Stomach (tissue), 19 donors: ENCODE measurements at places on chromosomes 7 and 10.
A peak's percentile ranks its signal among the peaks of the same experiment; 100 is the strongest.

DNA sequence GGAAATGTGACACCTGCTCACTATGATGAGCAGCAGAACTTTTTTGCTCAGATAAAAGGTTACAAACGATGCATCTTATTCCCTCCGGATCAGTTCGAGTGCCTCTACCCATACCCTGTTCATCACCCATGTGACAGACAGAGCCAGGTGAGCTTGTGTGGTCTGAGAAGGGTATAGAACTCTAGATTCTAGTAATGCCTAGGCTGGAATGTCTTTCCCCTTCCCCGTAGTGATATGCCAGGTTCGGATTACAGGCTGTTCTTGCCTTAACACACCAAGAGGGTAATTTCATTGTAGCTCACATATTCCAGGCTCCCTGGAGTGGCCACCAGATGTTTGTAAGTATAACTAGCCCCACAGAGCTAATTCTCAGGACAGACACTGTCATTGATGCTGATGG is 9.2 kb downstream of the HIF1AN start:
- H3K27me3 ChIP-seq, result no peaks in the 10 kb centered on the region
- DNase-seq, result no peak
- no peak overlapping the region for H3K27ac ChIP-seq
- peaks cover 100% of the 10 kb centered on the region for H3K36me3 ChIP-seq

DNA sequence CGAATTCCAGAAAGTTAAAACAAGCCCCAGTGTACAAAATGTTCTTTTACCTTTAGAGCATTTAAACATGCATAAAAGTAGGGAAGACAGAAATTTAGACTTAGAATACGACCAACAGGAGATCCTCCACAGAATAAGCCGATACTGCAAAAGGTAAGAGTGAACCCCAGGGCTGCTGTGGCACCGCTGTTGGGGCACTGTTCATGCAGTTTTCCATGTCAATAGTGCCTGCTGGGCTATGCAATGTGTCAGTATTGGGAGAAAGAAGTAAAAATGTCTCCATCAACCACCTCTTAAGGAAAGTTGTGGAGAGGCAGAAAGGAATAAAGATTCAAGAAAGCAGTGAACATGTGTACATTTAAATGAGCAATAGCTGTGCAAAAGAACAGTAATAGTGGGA is 326.5 kb upstream of the SEMA3C start:
- DNase-seq, result no peak
- no peak overlapping the region for H3K27ac ChIP-seq
- no peaks in the 10 kb centered on the region for H3K27me3 ChIP-seq
- no peak overlapping the region for H3K4me3 ChIP-seq
- H3K4me1 ChIP-seq, result no peaks in the 10 kb centered on the region

DNA sequence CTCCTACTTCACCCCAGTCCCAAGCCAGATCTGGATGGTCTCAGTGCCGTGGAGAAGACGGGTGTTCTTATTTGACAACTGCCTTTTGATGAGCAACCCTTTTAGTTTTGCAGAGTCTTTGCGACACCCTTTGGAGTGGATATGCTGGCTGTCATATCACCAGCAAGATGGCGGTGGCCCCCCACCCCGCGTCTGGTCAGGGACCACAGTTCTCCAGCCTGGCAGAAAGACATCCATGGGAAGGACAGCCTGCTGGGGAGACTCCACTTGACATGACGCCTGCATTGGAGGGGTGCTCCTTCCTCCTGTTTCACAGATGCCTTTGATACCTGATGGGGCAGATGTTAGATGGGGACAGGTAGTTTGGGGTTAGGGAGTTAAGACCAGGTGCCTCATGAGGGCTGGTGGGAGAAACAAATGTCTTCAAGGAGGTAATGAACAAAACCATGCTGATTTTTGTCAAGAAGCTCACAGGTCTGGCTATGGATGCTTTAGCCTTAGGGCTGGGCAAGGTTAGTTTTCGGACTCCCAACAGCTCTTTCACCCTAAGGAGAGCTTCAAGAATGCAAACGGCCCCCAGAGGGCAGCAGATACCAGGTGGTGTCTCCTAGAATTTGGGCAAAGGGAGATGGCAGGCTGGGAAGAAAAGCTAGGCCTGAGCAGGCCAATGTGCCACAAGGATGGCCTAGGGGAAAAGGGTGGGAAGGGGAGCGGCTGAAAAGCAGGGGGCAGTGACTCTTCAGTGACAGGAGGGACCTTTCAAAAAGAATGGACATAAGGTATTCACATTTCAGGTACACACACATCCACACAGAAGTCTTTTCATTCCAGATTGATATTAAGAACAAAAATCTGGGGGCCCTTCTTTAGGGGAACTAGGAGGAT is 95.2 kb downstream of the CLEC2L start:
- H3K27ac ChIP-seq, result no peak overlapping the region
- H3K4me1 ChIP-seq, result no peaks in the 10 kb centered on the region
- H3K27me3 ChIP-seq, result no peaks in the 10 kb centered on the region
- peak; percentile 57 for DNase-seq

DNA sequence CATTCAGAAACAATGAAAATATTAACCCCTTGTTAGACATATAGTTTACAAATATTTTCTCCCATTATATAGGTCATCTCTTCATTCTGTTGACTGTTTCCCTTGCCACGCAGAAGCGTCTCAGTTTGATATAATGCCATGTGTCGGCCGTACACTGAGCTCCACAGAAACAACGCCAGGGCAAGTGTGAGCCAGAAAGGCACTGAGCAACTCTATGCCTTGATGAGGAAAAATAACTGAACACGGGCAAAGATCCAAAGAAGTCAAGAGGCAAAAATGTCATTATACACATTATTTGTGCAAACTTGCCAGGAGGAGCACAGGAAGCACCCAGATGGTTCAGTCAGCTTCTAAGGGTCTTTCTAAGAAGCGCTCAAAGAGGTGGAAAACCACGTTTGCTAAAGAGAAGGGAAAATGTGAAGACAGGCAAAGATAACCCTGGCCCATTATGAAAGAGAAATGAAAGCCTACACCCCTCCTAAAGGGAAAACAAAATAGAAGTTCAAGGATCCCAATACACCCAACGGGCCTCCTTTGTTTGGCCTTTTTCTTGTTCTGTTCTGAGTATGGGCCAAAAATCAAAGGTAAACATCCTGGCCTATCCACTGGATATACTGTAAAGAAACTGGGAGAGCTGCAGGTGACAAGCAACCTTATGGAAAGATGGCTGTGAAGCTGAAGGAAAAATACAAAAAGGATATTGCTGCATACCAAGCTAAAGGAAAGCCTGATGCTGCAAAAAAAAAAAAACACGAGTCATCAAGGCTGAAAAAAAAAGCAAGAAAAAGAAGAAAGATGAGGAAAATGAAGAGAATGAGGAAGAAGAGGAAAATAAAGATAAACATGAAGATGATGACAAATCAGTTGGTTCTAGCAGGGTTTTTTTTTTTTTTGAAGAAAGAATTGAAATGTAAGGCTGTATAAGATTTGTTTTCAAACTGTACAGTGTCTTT is 15.5 kb downstream of the ARHGAP12 start:
- no peak for DNase-seq
- H3K4me1 ChIP-seq, result peaks cover 28% of the 10 kb centered on the region
- H3K27ac ChIP-seq, result peak overlapping the region; percentile 66
- H3K36me3 ChIP-seq, result peaks cover 5% of the 10 kb centered on the region

DNA sequence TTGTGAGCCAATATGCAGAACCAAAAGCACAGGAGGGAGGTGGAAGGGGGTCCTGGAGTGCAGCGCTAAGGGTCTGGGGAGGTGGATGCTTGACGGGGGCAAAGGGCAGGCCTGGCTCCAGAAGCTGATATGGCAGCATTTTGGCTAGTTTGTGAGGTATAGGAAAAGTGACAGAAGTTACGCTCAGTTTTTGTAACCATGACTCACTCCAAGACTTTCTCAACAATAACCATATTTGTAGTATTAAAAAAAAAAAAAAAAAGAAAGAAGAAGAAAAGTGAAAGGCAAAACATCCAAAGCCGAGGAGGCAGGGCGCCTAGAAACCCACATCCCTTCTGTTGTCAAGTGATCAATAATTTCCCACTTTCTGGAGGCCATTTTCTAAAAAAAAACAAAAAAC is 92.3 kb downstream of the RNF216 start:
- H3K4me3 ChIP-seq, result no peak overlapping the region
- DNase-seq, result no peak
- no peaks in the 10 kb centered on the region for H3K27me3 ChIP-seq
- H3K27ac ChIP-seq, result peak overlapping the region; percentile 94
- peaks cover 94% of the 10 kb centered on the region for H3K4me1 ChIP-seq

GRCh38 chr10:72321248-72322029 is 33.3 kb downstream of the DNAJB12 start:
- H3K4me3 ChIP-seq, result no peak overlapping the region
- peaks cover 86% of the 10 kb centered on the region for H3K4me1 ChIP-seq
- no peak for DNase-seq
- no peaks in the 10 kb centered on the region for H3K27me3 ChIP-seq
- H3K27ac ChIP-seq, result peak overlapping the region; percentile 88
- H3K36me3 ChIP-seq, result no peaks in the 10 kb centered on the region

DNA sequence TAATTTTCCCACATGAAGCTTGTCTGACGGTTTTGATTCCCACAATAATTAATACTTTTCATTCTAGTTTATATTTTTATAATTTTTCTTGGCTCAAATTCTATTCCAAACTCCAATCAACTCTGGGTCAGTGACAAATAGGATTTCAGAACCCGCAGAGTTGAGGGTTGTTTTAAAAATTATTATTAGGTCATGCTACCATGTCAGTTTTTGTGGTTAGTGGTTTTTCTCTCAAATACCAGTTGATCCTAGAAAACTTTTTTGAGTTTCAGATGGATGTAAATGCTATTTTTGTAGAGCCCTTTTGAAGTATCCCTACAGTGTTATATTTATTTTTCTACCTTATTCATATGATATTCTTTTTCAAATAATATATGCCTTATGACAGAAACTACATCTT is 237.4 kb downstream of the SEMA3D start:
- DNase-seq, result no peak
- H3K36me3 ChIP-seq, result no peaks in the 10 kb centered on the region
- no peaks in the 10 kb centered on the region for H3K27me3 ChIP-seq
- H3K4me1 ChIP-seq, result no peaks in the 10 kb centered on the region

GRCh38 chr7:77199013-77199966 is at the start of gene FGL2:
TSS of gene FGL2 (minus strand) at chr7:77199819. CDS start at chr7:77199793, 26 bp downstream.
- no peaks in the 10 kb centered on the region for H3K36me3 ChIP-seq
- no peaks in the 10 kb centered on the region for H3K27me3 ChIP-seq
- H3K4me1 ChIP-seq, result peaks cover 5% of the 10 kb centered on the region
- H3K4me3 ChIP-seq, result peak within 1 kb of the TSS; percentile 55
- peak; percentile 74 for DNase-seq

- no peak overlapping the region for H3K27ac ChIP-seq
- H3K4me3 ChIP-seq, result no peak overlapping the region
- DNase-seq, result no peak
These were observed 132.9 kb upstream of the FAM3C start for GRCh38 chr7:121529003-121529402.

DNA sequence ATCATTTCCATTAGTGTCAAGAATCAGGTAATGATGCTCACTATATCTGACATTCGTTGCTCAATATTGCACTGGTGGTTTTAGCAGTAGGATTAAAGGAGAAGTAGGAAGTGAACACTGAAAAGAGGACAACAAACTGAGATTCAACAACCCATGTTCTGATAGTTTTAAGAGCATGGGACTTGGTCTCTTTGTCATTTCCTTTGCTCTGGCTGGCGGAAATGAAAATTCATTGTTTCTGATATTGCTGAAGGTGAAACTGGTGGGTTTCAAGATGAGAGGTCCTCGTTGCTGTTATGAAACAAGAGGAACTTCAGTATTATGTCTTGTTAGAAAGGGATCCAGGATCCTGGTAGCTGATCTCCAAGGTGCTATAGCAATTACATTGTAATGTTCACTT is 129.0 kb downstream of the DNAH11 start:
- H3K36me3 ChIP-seq, result no peaks in the 10 kb centered on the region
- DNase-seq, result no peak
- no peaks in the 10 kb centered on the region for H3K4me1 ChIP-seq
- H3K27me3 ChIP-seq, result no peaks in the 10 kb centered on the region
- no peak overlapping the region for H3K4me3 ChIP-seq
- H3K27ac ChIP-seq, result no peak overlapping the region

- no peak overlapping the region for H3K27ac ChIP-seq
- H3K27me3 ChIP-seq, result peaks cover 46% of the 10 kb centered on the region
- H3K4me3 ChIP-seq, result no peak overlapping the region
- no peaks in the 10 kb centered on the region for H3K4me1 ChIP-seq
- DNase-seq, result peak; percentile 17
These were observed 85.5 kb upstream of the GNA12 start for GRCh38 chr7:2929321-2930201.

DNA sequence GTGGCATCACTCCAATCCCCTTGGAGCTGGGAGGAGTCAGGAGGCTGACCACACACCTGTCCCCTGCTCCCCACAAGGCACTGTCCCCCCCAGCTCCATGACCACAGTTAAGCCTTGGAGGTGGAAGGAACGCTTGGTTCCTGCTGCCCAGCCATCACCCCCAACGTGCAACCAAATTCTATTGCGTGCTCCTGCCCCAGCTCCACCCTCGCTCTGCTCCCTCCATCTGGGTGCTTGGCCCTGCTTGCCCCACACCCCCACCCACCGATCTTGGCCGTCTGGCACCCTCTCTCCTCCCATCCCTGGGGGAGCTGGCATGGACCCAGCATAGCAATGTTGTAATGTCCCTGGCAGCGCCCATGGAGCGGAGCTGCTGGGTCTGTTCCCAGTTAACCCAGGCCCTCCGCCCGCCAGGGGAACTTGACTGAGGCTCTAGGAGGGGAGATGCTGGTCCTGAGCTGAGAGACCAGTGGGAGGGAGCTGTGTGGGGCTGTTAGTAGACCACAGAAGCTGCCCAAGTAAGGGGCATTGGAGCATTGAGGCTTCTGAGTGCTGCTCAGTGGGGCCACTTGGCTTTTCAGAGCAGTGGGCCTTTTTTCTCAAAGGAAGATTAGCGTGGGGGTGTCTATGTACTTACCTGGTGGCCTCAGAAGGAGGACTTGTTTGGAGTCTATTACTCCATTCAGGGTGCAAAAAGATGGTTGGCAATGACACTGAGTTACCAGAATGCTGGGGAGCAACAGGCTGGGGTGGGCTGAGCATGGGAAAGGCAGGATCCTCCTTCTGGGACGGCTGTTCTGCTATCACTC is 1.1 kb downstream of the EPHB6 start:
- H3K36me3 ChIP-seq, result no peaks in the 10 kb centered on the region
- H3K27me3 ChIP-seq, result no peaks in the 10 kb centered on the region

DNA sequence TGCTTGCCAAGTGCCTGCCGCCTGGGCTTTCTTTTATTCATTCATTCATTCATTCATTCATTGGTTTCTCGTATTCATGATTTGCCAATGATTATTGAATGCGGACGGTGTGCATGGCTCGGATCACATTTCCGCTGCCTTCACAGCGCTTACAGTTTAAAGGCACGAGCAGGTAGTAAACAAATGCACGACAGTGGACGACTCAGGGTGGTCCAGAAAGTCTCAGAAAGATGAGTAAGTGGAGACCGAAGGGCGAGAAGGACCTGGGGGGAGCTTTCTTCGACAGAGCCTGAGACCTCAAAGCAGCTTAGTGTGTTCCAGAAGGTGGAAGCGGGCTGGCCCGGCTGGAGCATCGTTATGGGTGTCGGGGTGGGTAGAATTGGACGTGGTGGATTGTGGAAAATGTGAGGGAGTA is 506 bp downstream of the MCM10 start:
- H3K4me3 ChIP-seq, result peak overlapping the region; percentile 51
- H3K27me3 ChIP-seq, result no peaks in the 10 kb centered on the region
- no peak overlapping the region for H3K27ac ChIP-seq
- H3K4me1 ChIP-seq, result peaks cover 20% of the 10 kb centered on the region
- H3K36me3 ChIP-seq, result no peaks in the 10 kb centered on the region

GRCh38 chr10:91887272-91888076 is 21.8 kb downstream of the FGFBP3 start:
- H3K27ac ChIP-seq, result peak overlapping the region; percentile 50
- H3K4me3 ChIP-seq, result peak overlapping the region; percentile 69
- peaks cover 14% of the 10 kb centered on the region for H3K4me1 ChIP-seq
- DNase-seq, result peak; percentile 78
- H3K36me3 ChIP-seq, result no peaks in the 10 kb centered on the region
- H3K27me3 ChIP-seq, result peaks cover 7% of the 10 kb centered on the region
